Smooth muscle cell of the umbilical artery (primary cell): ENCODE measurements at places on chromosomes 1 and 21. TPM values are rescaled to one million over a fixed set of nuclear protein-coding genes. Genes with fewer than 3 reads are reported as not detected.

The PRMT6 gene
- total RNA-seq = 11.9 and 15.4 TPM in 2 replicates

The RAB25 gene
- not detected in 2 replicates for total RNA-seq

The CADM3 gene
- total RNA-seq = 0.09 and 0.30 TPM in 2 replicates

The RGS4 gene
- 173 and 822 TPM in 2 replicates for total RNA-seq

The LRRC8C gene
- 3.9 and 13.2 TPM in 2 replicates for total RNA-seq

The DUSP23 gene
- 10.6 and 16.3 TPM in 2 replicates for total RNA-seq

The PALMD gene
- 0.23 and 0.59 TPM in 2 replicates for total RNA-seq

The SCAMP3 gene
- total RNA-seq = 33.3 and 43.0 TPM in 2 replicates

The TDRD10 gene
- not detected in 2 replicates for total RNA-seq

The FCGR1A gene
- not detected in 2 replicates for total RNA-seq
